ENCODE measurements at places on chromosomes 11 and 22. TPM values are rescaled to one million over a fixed set of nuclear protein-coding genes. Genes with fewer than 3 reads are reported as not detected.
A peak's percentile ranks its signal among the peaks of the same experiment; 100 is the strongest.

DNA sequence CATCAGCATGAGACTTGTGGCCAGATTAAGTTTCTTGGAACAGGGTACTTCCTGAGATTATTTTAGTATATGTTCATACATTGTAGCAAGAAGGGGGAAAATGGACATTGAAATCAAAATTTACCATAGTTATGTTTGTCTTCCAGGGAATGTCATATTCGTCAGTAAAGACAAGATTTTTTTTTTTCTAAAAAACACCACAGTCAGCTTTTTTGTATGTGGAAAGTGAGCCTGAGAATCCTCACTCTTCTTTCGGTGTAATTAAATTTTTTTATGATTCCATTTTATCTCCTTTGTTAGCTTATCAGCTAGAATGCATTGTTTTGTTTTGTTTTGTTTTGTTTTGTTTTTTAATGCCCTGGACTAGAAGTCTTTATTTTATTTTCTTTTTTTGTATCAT lies 31.5 kb upstream of the LIPT2 start:
- H3K4me3 ChIP-seq, result no peak overlapping the region
- no peaks in the 10 kb centered on the region for H3K4me1 ChIP-seq
- no peak for DNase-seq

DNA sequence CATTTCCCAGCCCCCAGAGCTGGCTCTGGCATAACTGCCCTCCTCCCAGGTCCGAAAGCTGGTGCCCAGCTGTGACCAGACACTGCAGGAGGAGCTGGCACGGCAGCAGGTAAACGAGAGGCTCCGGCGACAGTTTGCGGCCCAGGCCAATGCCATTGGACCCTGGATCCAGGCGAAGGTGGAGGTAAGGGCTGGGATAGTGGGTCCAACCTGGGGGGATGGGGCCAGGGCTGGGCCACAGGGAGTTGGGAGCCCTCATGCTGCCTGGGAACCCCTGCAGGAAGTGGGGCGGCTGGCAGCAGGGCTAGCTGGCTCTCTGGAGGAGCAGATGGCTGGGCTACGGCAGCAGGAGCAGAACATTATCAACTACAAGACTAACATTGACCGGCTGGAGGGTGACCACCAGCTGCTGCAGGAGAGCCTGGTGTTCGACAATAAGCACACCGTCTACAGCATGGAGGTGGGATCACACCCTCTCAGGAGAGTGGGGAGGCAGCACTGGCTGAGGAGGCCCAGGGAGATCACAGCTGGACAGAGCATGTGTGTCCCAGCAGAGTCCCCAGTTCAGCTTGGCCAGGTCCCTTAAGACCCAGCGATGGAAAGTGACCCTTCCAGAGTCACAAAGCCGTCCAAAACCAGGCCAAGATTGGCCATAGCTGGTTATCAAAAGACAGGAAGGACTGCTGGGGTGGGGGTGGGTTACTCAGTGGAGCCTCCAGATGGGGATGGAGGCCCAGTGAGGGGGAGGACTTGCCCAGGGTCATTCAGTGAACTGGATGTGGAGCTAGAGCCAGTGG lies 7.0 kb downstream of the CTSF start:
- H3K27ac ChIP-seq, result no peak overlapping the region
- H3K4me3 ChIP-seq, result no peak overlapping the region
- peaks cover 6% of the 10 kb centered on the region for H3K4me1 ChIP-seq
- H3K27me3 ChIP-seq, result no peaks in the 10 kb centered on the region
- no peaks in the 10 kb centered on the region for H3K36me3 ChIP-seq

- no peaks in the 10 kb centered on the region for H3K36me3 ChIP-seq
- peaks cover 21% of the 10 kb centered on the region for H3K4me1 ChIP-seq
- H3K27me3 ChIP-seq, result no peaks in the 10 kb centered on the region
- no peak overlapping the region for H3K4me3 ChIP-seq
These were observed 96.1 kb downstream of the MORC2 start for GRCh38 chr22:30872285-30873041.

GRCh38 chr22:32760815-32761214 lies 40.7 kb upstream of the TIMP3 start:
- peak overlapping the region; percentile 79 for H3K27ac ChIP-seq
- no peaks in the 10 kb centered on the region for H3K27me3 ChIP-seq
- peak; percentile 38 for DNase-seq
- H3K36me3 ChIP-seq, result no peaks in the 10 kb centered on the region

GRCh38 chr11:116171271-116172140 lies 601.3 kb downstream of the BUD13 start:
- H3K4me3 ChIP-seq, result no peak overlapping the region
- H3K36me3 ChIP-seq, result no peaks in the 10 kb centered on the region
- peaks cover 2% of the 10 kb centered on the region for H3K27me3 ChIP-seq
- H3K27ac ChIP-seq, result no peak overlapping the region
- DNase-seq, result no peak
- H3K4me1 ChIP-seq, result no peaks in the 10 kb centered on the region

DNA sequence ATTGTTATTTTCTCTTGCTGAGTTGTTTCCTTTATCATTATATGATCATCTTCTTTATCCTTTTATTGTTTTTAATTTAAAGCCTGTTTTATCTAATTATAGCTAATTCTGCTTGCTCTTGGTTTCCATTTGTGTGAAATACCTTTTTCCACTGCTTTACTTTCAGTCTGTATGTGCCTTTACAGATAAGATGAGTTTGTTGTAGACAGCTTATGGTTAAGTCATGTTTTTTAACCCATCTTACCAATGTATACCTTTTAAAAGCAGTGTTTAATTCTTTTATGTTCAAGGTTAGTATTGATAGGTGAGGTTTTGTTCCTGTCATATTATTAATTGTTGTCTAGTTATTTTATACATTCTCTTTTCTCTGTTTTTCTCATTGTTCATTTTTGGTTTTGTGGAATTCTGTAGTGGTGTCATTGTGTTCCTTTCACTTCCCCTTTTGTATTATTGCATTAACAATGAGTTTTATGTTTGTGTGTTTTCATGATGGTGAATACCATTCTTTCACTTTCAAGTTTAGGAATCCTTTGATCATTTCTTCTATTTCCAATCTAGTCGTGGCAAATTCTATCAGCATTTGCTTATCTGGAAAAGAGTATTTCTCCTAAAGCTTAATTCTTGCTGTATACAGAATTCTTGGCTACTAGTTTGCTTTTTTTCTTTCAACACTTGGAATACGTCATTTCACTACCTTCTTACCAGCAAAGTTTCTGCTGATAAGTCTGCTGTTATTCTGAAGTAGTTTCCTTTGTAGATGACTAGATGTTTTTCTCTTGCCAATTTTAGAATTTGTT lies 21.8 kb downstream of the OR5AN1 start:
- no peak overlapping the region for H3K27ac ChIP-seq
- H3K4me3 ChIP-seq, result no peak overlapping the region
- H3K27me3 ChIP-seq, result no peaks in the 10 kb centered on the region

- H3K27ac ChIP-seq, result no peak overlapping the region
- no peaks in the 10 kb centered on the region for H3K36me3 ChIP-seq
- no peaks in the 10 kb centered on the region for H3K27me3 ChIP-seq
- no peak for DNase-seq
- peaks cover 5% of the 10 kb centered on the region for H3K4me1 ChIP-seq
These were observed 214.2 kb upstream of the ZBED5 start for GRCh38 chr11:11072067-11072466.

GRCh38 chr11:26607725-26608506 lies 35.9 kb upstream of the MUC15 start:
- H3K27me3 ChIP-seq, result no peaks in the 10 kb centered on the region
- H3K36me3 ChIP-seq, result no peaks in the 10 kb centered on the region
- no peaks in the 10 kb centered on the region for H3K4me1 ChIP-seq
- DNase-seq, result no peak

- no peak overlapping the region for H3K27ac ChIP-seq
- no peaks in the 10 kb centered on the region for H3K36me3 ChIP-seq
- peaks cover 39% of the 10 kb centered on the region for H3K27me3 ChIP-seq
- H3K4me1 ChIP-seq, result peaks cover 11% of the 10 kb centered on the region
- H3K4me3 ChIP-seq, result no peak overlapping the region
These were observed 3.3 kb upstream of the SHISA8 start for GRCh38 chr22:41917903-41918791.

The KRTAP5-8 gene
- total RNA-seq, result not detected

The MPPED2 gene
- total RNA-seq, result 4.4 TPM

The ANAPC15 gene
- 21.2 TPM for total RNA-seq

The BARX2 gene
- 4.4 TPM for total RNA-seq

The EFEMP2 gene
- total RNA-seq, result 22.6 TPM

The GLB1L2 gene
- total RNA-seq, result 2.9 TPM

The GPHA2 gene
- not detected for total RNA-seq
